NCI-H774 (cell line): ENCODE measurements at places on chromosomes 11 and 22.

DNA sequence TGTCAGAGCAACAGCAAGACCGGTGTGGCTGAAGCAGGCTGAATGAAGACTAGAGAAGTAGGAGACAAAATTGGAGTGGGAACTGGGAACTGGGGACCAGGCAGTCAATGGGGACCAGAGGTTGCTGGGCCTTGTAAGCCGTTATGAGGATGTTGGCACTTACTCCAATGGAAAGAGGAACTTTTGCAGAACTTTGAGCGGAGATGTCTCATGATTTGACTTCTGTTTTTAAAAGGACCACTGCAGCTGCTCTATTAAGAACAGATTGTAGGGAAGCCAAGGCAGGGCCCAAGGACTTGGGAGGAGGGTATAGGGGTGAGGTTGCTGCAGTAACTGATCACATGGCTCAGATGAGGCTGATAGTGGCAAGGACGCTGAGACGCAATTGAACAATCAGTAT is 34.2 kb downstream of the IL18 start:
- no peak for DNase-seq

DNA sequence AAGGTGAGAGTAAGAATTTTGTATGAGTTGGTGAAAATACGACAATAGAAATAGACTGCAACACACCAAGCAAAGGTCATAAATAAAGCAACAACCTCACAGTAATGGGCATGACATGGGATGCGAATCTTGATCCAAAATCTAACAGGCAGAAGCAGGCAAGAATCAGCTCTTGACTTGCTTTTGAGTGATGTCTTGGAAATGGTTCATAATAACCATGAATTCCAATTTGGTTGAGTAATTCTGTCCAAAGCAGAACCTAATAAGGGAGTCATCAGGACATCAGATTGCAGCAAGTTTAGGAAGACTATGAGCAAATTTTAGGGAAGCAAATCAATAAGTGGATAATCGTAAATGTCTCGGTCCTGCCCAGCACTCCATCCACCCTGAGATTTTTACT is 224.0 kb upstream of the ISX start:
- DNase-seq, result no peak

GRCh38 chr11:71223671-71224660 is 28.4 kb downstream of the SHANK2 start:
- DNase-seq, result no peak

- DNase-seq, result no peak
Observed at GRCh38 chr22:32013200-32013599, 29.9 kb upstream of the SLC5A1 start.

DNA sequence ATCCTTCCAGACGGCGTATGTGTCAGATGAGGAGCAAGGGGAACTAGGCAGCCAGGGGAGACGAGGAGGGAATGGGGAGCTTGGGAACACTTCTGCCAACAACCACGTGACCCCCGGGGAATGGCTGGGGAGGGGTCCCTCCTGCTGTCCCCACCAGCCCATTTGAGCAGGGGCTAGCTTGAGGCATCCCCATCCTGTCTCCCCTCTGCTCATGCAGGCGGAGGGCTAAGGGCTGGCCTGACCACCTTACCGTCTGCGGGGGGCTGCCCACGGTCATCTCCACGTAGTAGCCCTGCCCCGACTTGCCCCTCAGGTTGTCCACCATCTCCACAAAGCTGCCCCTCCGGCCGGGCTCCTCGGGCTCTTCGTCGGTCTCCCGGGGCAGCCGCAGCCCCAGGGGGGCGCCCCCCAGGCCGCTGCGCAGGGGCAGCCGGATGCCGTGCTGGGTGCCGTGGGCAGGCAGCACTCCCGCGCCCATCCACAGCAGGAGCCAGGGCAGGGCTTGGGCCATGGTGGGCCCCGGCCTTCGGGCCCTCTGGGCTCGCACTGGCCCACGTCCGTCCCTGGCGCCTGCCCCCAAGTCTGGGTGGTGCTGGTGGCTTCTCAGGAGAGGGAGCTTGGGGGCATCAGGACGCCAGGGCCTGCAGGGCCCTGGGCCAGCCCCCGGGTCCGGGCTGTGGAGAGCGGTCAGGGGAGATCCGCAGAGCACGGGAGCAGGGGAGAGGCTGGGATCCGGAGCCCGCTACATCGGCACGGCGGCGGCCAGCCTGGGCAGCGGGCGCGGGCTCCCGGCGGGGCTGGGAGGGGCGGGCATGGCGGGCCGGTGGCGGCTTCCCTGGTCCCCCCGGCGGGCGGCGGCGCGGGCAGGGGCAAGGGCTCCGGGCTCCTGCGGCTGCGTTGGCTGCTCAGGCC is 515 bp downstream of the BACE1 start:
- no peak for DNase-seq

GRCh38 chr22:17228725-17229126 is 9.5 kb upstream of the ADA2 start:
- DNase-seq, result no peak

DNA sequence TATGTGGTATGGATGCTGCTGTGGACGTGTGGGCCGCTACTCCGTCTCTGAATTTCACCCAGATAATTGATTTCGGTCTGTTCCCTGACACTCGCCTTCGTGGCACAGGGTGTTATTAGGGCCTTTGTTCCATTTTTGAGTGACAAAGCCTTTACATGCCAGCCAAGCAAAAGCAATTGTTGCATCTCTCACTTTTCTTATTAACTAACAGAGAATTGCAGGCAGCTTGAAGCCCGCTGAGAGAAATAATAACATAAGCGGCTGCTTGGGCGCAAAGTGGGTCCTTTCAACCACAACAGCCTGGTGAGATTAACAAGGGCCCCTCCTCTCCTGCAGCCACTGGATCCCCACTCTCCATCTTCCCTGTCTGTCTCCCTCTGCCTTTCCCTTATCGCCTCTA is 449.4 kb downstream of the NTM start:
- DNase-seq, result no peak

DNA sequence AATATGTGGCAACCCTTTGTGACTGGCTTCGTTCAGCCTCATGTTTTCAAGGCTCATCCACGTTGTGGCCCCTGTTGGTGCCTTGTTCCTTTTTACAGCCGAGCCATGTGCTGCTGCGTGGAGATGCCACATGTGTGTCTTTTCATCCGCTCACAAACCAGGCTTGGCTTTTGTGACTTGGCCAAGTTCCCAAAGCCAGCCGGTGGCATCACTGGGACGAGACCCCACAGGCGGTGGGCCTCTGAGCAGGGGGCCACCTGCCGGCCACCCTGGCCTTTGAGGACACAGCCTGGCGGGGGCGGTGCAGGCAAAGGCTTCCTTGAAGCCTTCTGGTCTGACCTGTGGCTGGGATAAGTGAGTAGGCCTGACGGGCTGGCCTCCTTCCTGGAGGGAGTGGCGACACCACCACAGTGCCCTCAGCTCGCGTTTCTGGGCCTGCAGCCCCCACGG is 10.5 kb downstream of the GRK2 start:
- DNase-seq, result no peak

DNA sequence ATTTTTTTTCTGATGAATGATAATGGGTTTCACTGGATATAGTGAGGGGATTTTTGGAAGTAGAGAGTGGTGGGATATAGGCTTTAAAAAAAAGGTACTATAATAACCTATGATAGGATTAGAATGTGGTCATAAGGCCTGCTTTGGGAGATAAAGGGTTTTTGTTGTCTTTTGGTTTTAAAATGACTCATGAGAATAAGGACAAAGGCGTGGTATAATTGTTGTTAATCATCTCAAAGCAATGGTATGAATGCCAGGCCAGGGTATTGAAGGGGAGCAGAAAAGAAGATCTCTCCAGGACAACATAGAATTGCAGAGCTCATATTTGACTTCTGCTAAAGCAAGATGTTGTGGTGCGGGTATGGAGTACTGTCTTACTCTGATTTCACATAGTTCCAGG is 579.4 kb downstream of the JRKL start:
- DNase-seq, result no peak

- DNase-seq, result no peak
Observed at GRCh38 chr11:5043380-5043779, 2.9 kb upstream of the OR52J3 start.

DNA sequence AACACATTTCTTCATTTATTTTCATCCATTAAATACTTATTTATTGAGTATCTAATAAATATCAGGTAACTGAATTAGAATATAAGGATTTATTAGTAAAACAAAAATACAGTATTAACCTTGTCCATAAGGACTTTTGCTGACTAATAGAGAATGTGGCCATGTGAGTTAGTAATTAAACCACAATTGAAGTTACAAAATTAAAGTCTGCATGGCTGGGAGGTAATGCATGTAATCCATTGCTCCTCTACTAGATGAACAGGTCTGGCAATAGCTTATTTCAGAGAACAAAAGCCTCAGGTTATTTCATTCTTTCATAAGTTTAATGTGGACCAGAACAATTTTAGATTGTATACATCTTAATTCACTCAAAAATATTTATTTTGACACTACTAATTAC is 9.9 kb upstream of the CARD18 start:
- DNase-seq, result no peak

- no peak for DNase-seq
Observed at GRCh38 chr11:100746448-100746847, 59.4 kb downstream of the ARHGAP42 start.

DNA sequence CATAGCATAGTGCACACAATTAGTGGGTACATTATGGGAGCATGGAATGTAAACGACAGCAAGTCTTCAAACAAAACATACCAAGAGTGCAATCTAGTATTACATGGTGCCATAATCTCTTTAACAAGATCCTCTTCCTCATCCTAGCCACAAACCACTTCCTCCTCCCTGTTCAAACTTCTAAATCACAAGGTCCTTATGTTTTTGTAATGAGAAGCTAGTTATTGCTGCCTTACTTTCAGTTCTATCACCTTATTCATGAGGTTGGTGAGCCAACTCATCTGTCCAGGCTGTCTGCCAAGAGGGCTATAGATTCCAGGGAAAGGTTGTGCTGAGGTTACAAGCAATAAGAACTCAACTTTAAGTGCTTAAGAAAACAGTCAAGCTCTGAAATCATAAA is 195.4 kb upstream of the ARHGAP20 start:
- no peak for DNase-seq

DNA sequence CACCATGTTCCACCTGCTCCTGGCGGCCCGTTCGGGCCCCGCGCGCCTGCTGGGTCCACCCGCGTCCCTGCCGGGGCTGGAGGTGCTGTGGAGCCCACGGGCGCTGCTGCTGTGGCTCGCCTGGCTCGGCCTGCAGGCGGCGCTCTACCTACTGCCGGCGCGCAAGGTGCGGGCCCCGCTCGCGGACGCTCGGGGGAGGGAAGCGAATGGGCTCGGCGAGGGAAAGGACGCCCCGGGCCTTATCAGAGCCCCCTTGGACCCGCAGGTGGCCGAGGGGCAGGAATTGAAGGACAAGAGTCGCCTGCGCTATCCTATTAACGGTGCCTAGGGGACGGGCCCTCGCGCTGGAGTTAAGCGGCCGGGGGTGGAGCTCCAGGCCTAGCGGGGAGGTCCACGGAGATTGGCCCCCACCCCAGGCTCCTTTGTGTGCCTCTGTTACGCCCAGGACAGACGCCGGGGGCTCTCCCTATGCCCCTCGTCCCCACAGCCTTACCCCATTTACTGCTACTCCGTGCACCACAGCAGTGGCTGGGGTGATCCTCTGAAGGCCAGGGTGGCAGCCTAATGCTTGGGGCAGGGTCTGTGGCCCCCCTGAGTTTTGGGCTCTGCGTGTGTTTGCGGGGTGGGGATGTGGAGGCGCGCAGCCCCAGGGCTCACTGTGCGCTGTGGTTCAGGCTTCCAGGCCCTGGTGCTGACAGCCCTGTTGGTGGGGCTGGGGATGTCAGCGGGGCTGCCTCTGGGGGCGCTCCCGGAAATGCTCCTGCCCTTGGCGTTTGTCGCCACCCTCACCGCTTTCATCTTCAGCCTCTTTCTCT is 1.1 kb downstream of the TM7SF2 start:
- DNase-seq, result peak; percentile 53

DNA sequence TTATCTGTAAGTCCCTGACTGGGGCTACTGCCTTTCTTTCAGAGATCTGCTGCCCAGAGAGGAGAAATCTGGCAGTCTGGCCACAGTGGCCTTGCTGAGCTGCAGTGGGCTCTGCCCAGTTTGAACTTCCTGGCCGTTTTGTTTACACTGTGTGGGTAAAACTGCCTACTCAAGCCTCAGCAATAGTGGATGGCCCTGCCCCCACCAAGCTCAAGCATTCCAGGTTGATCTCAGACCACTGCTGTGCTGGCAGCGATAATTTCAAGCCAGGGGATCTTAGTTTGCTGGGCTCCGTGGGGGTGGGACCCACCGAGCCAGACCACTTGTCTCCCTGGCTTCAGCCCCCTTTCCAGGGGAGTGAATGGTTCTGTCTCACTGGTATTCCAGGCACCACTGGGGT is 117.5 kb downstream of the TRPC6 start:
- no peak for DNase-seq

DNA sequence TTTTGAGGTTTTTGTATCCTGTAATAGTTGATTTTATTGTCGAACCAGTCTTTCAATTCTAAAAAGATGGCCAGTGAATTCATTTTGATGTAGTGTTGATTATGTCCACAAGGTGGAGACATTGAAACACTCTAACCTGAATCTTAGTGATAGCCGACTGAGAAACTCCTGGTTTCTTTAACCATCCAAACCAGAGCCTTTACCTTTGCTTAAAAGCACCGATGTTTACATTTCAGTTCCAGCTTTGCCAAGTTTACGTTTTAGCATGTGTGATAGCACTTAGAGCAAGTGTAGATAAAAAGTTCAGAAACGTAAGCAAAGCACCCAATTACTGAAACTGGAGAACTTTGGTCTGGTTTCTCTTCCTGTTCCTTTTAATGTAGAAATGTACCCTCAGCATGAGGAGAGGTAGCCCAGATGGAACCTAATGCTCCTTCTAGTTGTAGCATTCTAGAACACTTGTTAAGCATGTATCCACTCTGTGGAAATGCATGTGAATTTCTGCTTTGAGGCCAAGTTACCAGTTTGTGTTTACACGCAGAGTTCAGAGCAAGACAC is 208.6 kb downstream of the DBX1 start:
- DNase-seq, result peak; percentile 52

DNA sequence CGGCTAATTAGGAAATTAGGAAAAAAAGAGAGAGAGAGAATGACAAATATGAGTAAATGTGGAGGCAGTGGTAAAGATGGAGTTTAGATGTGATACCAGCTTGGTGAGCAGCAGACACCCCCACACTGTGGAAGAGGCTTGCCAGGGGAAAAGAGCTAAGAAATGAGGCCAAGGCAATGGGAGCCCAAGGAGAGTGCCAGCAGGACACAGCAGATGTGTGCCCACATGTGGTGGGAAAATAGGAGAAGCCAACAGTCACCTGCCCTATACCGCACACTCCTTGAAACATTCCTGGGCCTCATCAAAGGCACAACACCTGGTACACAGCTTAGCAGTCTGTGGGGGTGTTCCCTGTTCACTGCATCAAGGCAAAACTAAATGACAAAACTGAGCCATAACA is 104.9 kb downstream of the FAM76B start:
- DNase-seq, result no peak

- no peak for DNase-seq
Observed at GRCh38 chr11:75565916-75566762, 4.1 kb downstream of the SERPINH1 start.

GRCh38 chr11:44916801-44917385 is 33.8 kb downstream of the TP53I11 start:
- DNase-seq, result no peak
